ENCODE measurements at places on chromosomes 6 and 20.

- DNase-seq = no peak
Observed at GRCh38 chr6:41036601-41037000, 2.4 kb downstream of the UNC5CL start.

DNA sequence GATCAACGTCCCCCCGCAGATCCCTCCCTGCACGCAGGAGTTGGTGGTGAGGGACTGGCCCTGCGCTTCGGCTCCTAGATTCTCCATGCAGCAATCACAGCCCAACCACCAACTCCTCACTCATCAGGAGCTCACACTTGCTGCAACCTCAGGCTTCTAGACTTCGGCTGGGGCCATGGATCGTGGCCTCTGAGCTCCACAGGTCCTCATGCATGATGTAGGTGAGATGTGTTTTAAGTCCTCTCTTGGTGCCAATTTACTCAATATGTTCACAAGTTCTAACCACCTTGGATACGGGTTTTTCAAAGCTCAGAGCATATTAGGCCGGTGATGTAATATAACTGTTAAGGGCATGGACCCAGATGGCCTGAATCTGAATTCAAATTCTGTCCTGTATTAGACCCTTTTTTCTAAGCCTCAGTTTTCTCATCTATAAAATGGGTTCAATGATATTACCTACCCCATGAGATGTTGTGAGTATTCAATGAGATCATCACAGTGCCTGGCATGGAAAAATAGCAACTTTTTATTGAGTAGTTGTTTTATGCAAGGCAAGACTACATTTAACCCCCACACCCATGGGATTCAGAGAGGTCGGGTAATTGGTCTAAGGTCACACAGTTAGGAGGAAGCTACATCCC lies 31.0 kb downstream of the SUN5 start:
- DNase-seq = no peak

GRCh38 chr6:43170417-43170930 lies 595 bp upstream of the SRF start:
- no peak for DNase-seq

GRCh38 chr20:16017656-16018055 lies 555.6 kb downstream of the KIF16B start:
- DNase-seq = no peak
